Stimulated activated CD4-positive, alpha-beta T cell treated with anti-CD3 and anti-CD28 coated beads, Interleukin-4, amount 100 ng/mL, for 24 hours (primary cell): ENCODE measurements at places on chromosomes 1 and 21.

GRCh38 chr1:234528074-234528865 lies 49.3 kb upstream of the TARBP1 start:
- no peak for DNase-seq

DNA sequence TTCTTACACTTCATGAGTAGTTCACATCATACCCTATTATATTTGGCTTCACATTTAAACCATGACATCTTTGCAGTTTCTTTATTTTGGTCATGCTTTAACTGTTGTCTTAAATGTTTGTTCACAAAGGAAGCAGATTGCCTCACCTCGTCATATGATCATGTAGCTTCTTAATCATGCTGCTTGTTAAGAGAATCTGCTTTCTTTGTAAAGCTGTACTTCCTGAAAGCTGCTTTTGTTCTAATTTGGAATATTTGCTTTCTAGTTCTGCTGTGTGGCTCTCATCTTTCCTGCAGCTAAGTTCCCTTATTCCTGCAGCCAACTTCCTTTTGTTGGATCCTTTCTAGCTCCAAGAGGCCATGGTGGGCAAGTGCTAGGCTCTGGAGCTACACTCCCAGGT lies 62.9 kb upstream of the SIM2 start:
- DNase-seq: no peak

DNA sequence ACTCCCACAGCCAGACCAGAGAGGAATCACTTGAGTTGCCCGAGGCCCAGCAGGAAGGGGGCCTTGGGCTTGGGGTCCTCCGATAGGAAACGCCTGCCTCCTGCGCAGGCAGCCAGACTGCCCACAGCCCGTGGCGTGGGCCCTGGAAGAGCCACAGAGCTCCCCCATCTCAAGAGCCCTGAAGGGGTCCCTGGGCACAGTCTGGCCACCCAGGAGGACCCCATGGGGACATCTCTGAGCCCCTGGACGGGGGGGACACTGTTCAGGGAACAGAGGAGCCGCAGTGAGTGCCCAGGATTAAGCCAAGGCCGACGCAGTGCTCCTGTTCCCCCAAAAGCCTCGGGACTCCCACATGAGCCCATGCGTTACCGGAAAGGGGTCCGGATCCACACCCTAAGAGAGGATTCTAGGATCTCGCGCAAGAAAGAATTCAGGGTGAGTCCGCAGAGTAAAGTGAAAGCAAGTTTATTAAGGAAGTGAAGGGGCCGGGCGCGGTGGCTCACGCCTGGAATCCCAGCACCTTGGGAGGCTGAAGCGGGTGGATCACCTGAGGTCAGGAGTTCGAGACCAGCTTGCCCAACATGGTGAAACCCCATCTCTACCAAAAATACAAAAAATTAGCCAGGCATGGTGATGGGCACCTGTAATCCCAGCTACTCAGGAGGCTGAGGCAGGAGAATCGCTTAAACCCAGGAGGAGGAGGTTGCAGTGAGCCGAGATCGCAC lies 38.1 kb upstream of the LBR start:
- no peak for DNase-seq

- DNase-seq: no peak
Observed at GRCh38 chr1:214708321-214708955, 105.4 kb downstream of the CENPF start.

DNA sequence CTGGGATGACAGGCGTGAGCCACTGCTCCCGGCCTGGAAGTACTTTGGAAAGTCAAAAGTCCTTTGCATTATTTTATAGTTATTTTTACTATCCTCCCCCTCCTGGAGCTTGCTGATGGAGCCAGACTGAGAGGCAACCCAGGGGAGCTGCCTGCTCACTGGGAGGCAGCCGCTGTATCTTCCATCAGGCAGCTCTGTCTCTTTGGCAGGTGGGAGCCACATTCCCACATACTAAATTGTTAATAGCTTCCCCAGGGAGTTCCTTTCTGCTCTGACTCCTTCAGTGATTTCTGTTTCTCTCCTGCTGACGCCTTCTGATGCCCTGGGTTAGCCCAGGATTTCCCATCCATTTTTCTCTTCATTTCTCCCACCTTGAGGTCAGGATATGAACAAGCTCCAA lies 4.9 kb upstream of the OPRD1 start:
- DNase-seq: no peak

DNA sequence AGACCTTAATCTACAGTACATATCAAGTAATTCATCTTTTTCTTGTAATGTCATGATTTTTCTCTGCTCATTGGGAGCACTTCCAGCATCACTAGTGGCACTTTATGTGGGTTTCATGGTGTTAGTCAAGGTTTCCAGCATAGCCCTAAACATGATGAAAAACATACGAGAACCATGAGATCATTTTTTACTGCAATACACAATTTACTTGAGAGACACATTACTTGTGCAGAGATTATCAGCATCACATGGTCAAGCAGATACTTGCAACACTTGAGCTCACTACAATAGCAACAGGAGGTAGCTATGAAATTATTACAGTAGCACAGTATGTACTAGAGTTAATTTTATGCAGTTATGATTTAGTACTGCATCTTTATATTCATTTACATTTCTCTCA lies 36.4 kb downstream of the ITGB3BP start:
- no peak for DNase-seq

DNA sequence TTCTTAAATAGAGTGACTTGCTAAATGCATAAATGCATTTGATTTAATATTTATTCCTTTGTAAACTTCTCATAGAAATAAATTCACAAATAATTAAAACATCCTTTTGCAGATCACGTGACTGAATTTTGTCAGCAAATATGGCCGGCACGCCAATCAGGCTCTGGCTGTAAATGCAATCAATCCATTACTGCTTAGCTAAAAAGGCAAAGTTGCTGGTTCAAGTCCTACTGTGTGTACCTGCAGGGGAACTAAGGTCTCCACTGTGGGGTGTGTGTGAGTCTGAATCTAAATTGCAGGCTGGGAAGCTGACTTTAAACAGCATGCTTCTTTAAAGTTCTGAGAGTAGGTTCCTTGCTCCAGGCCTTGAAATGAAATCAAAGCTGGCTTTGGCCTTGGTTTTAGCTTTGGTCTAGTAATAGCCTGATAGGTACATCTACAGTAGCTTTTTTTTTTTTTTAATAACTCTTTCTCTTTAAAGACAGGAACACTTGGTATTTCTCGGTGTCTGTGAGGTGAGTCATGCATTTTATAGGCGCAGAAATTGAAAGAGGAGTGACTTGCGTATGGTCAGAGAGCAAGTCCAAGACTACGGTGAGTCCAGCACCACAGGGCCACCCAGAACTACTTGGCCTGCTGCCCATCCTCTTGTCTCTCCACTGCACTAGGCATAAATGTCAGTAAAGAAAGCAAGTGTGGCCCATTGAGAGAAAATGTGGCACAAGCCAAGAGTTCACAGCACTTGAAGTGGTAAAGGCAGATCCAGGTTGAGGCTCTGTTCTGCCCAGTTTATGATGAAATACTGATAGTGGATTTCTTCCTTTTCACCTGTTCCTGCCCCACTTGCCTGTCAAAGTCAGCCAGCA lies 36.2 kb upstream of the LYST start:
- no peak for DNase-seq
